ENCODE measurements at places on chromosomes 4 and X.

- no peak for DNase-seq
Observed at GRCh38 chr4:10099499-10100325, 16.9 kb downstream of the WDR1 start.

- DNase-seq: no peak
Observed at GRCh38 chr4:163353054-163353453, 9.4 kb downstream of the NPY5R start.

DNA sequence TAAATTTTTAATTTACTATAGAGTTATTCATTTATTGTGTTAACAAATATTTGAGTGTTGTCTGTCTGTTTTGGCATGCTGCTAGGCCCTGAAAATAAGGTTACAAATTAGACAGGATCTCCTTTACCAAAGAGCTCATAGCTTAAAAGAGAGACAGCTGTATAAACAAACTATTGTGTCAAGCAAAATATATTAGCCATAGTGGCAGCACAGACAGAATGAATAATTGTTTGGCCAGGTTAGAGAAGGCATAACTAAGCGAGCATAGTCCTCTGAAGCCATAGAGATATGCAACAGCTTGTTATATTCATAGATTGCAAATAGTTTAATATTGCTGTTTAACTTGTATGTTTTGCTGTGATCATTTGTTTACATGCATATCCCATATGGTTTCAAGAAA, 66.7 kb upstream of the NDUFC1 start:
- DNase-seq: peak; percentile 46

DNA sequence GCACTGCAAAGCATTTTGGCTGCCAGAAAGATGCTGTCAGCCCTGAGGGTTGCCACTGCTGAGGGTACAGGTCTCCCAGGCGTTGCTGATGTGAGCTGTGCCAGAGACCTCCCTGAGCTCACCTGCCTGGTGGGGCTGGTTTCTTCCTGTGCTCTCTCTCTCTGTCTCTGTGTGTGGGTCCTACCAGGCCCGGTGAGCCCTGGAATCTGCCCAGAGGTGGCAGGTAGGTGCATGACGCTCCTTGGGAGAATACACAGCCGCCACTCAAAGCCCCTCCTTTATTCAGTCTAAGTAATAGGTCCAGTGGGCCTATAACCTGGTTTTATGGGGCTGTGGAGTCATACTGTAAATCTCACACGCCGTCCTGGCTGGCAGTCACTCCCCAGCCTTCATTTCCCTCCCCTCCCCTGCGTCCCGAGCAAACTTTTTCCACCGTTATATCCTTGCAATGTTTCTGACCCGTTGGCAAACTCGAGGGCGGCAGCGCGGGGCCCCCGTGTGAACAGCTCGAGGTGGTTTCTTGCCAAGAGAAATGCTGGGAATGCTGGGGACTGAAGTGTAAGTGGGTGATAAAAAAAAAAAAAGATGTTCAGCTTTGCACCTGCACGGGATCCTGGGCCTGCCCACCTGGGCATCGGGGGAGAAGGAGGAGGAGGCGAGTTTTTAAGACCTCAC, 245.9 kb downstream of the CRLF2 start:
- DNase-seq: no peak

DNA sequence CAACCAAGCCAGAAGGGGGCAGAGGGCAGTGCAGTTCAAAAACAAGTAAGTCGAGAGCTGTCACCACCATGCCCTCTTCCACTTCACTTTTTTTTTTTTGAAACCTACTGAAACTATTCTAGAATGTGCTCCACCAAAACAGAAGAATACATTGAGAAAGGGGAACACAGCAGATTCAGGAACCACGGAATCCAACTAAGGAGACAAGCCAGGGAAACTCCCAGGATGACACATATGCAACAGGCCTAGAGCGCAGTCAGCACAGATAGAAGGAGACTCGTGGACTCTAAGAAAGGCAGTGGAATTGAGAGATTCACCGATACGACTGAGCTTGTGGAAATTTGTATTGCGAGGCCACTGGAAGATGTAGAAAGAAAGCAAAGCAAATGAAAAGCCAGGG, 66.1 kb downstream of the PHKA2 start:
- DNase-seq: no peak

GRCh38 chr4:3760841-3761240, 5.3 kb upstream of the ADRA2C start:
- no peak for DNase-seq

DNA sequence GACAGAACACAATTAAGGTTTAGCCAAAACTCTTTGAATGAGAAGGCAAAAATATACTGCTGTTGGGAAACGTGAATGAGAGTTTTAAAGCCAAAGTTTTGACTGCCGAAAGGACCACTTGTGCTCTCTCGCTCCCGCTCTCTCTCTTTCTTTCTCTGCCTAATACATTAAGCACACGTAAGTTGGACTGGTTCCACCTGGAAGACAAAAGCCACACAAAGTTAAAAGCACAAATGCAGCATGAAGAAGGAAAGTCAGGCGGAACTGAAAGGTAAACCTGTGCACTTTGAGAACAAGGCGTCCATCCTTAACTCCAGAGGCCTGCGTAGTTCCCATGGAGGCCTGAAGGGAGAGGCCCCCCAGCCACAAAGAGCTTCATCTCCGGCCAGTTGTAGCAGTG, 1.9 kb downstream of the DCAF12L2 start:
- DNase-seq: no peak

DNA sequence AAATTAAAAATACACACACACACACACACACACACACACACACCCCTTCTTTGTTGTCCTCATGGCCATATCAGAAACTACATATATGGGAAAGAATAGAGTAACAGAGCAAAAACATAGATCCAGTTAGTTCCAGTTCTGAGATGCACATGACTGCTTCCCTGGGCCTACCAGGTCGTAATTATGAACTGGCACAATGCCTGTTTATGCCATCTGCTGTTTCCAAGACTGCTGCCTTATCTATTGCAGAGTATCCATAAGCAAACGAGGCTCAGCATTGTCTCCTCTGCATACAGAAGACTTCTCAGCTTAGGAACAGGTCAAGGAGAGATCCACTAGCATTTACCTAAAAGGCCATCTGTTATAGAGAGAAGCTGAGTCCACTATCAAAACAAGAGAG, 789.0 kb downstream of the TECRL start:
- no peak for DNase-seq

DNA sequence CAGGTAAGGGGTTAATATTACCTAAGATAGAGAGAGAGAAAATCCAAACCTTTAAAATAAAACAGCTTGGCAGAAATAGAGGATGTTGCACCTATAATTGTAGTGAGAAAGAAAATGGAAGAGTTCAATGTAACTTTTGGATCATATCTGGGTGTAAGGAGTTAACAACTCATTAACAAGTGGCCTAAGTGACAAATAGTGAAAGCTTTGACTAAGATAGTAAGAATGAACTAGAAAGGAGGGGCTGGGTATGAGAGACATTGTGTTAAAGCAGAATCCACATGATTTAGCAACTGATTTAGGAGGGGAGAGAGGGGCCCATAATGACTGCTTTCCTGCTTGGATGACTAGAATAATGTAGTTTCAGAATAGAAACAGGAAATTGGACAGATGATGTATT, 761.0 kb downstream of the IL1RAPL1 start:
- DNase-seq: no peak

DNA sequence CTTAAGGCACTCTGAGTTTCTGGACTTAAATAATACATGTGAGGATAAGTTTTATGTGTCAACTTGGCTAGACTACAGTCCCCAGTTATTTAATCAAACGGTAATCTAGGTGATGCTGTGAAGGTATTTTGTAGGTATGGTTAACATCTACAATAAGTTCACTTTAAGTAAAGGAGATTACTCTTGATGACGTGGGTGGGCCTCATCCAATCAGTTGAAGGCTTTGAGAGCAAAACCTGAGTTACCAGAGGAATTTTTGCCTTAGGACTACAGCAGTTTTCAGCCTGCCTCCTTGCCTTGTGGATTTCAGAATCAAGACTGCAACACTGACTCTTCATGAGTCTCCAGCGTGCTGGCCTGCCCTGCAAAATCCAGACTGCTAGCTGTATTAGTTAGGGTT, 59.8 kb upstream of the HS6ST2 start:
- DNase-seq: no peak

GRCh38 chr4:37812713-37813112, 13.8 kb upstream of the PGM2 start:
- no peak for DNase-seq

DNA sequence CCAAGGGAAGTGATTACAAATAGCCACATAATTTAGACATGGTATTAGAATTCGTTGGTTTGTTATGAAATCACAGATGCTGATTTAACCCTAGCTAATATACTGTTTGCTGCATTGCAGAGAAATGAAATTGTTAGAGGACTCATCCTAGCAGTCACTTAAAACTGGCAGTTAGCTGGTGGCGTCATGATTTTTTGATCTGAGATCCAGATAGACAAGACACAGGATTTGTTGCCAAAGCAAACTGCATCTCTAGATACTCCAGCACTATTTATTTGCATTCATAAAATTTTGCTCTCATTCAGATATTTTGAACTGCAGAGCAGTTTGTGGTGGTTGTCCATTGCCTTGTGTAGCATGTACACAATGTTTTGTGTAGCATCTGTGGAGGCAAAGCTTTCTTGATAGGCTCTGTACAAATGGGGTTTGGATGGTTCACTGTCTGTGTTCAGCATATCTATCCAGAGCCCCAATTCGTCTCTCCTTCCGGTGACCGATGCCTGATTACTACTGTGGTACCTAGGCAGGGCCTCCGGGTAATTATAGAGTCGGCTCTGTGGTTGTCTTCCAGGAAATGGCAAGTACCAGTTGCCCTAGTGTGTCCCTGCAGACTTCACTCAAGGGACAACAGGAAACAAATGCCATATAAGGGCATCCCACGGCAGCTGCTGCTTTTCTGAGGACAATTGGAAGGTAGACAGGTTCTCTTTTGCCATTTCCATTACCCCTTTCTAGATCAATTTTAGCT, 30.1 kb upstream of the SPARCL1 start:
- DNase-seq: peak; percentile 75

- DNase-seq: no peak
Observed at GRCh38 chrX:40749681-40750494, 14.5 kb upstream of the MED14 start.
